ENCODE measurements at places on chromosomes 2 and 18.
A peak's percentile ranks its signal among the peaks of the same experiment; 100 is the strongest.

- peaks cover 27% of the 10 kb centered on the region for H3K36me3 ChIP-seq
- DNase-seq, result no peak
- H3K27ac ChIP-seq, result no peak overlapping the region
- H3K27me3 ChIP-seq, result no peaks in the 10 kb centered on the region
- H3K4me1 ChIP-seq, result no peaks in the 10 kb centered on the region
Observed at GRCh38 chr2:199382091-199382490, 75.6 kb downstream of the SATB2 start.

DNA sequence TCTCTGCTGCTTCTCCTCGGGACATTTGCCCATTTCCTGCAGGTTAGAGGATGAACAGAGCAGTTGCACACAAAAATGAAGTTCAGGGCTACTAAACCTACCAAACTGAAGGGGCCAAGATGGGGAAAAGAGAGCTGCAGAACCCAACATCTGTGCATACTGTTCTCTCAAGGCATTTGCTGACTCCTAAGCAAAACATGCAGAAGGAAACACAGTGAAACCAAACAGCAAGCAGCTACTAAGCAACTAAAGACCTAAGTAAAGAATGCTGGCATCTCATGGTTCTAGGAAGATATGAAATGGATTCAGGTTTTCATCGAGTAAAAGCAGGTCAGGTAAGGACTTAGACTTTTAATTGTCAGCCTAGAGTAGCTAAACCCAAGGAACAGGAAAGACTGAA is 111.9 kb upstream of the SYT4 start:
- no peak for DNase-seq
- H3K36me3 ChIP-seq, result no peaks in the 10 kb centered on the region
- H3K4me1 ChIP-seq, result no peaks in the 10 kb centered on the region
- no peak overlapping the region for H3K27ac ChIP-seq
- no peak overlapping the region for H3K4me3 ChIP-seq

DNA sequence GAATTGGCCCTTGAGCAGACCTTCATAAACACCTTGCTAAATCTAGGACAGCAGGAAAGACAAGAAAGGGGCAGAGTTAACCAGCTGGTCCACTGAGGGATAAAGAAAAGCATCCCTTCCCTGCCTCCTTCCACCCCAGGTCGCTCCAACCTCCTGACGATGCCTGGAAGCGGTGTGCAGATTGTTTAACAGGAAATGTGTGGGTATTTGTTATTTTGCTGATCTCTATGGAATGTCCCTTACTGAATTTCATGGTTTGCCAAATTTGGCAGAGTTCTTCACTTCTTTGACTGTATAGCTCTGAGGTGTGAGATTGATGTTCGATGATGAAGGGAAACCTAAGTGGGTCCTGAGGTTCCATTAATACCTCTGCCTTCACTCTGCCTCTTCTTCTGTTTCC is 72.9 kb downstream of the MAP3K20 start:
- 0 out of 2 replicates have a peak, but pooled peaks cover 2% of the 10 kb centered on the region for H3K36me3 ChIP-seq
- no peak for DNase-seq
- peak overlapping the region; percentile 98 for H3K27ac ChIP-seq
- H3K4me3 ChIP-seq, result no peak overlapping the region
- no peaks in the 10 kb centered on the region for H3K27me3 ChIP-seq
- H3K4me1 ChIP-seq, result peaks cover 70% of the 10 kb centered on the region

DNA sequence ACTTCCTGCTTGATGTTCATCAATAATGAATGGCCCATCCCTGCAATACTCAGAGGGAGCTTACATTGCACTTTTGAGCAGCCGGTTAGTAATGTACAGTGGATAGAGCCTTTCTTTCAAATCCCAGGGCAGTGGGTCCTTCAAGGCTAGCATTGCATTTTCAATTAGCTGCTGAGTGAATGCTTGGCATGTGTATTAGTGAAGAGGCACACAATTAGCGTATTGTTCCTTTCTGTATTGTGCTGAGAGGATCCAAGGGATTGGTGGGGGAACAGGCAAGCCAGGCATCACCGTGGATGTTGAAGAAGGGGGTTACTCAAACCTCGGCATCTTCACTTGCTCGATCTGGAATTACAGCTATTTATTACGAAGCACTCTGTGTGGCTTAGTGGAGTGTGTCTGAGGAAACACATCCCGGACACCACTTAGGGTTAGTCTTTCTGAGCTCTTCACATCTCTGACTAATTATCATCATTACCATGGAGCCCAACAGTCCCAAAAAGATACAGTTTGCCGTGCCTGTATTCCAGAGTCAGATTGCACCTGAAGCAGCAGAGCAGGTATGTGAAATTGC is at the start of gene PPP1R1C:
TSS of gene PPP1R1C (plus strand) at position 222 of the 574 bp plus-strand sequence. CDS start at position 480, 258 bp downstream.
- no peak within 1 kb of the TSS for H3K27ac ChIP-seq
- no peaks in the 10 kb centered on the region for H3K4me1 ChIP-seq

DNA sequence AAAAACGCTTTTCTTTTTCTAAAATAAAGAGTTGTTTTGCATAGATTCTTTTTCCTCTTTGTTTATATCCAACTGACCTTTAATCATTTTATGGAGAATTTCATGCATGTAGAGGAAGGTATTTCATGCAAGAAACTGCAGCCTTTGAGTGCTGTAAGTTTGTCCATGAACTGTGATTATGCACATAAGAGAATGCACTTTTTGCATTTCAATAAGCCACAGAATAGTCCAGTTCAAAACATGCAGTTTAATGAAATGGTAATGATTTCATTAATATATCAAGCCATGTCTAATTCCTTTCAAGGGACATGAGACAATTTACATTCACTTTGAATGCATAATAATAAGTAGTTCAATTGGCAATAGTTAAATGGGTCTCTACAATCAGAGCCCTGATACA is 386.3 kb downstream of the LRATD1 start:
- no peak for DNase-seq
- H3K27ac ChIP-seq, result no peak overlapping the region
- H3K27me3 ChIP-seq, result no peaks in the 10 kb centered on the region
- H3K4me3 ChIP-seq, result no peak overlapping the region

DNA sequence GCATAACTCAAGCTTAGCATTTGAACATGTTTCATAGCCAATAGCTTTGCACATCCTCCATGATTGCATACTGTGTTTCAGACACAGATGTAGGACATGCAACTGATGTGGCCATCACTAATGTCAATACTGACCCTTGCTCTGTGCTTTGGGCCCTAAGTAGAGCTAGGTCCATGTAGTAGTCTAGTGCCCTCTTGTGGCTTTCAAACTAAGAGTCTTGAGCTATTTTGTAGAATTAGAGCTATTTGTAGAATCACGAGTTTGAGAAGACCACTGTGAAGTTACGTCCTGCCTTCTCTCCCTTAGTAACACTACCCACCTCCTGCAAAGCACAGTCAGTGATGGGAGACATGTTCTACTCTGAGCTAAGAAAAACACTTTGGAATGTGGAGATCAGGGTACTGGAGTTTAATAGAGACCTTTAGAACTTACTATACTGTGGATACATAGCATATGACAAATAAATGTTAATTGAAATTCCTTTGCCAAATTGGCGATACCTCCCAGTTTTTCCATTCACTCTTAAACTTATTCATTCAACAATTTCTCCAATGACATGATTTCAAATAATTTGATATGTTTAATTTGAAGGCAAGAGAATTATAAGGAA is 306.5 kb upstream of the TNP1 start:
- H3K36me3 ChIP-seq, result no peaks in the 10 kb centered on the region
- no peak overlapping the region for H3K4me3 ChIP-seq
- no peak for DNase-seq
- no peak overlapping the region for H3K27ac ChIP-seq

DNA sequence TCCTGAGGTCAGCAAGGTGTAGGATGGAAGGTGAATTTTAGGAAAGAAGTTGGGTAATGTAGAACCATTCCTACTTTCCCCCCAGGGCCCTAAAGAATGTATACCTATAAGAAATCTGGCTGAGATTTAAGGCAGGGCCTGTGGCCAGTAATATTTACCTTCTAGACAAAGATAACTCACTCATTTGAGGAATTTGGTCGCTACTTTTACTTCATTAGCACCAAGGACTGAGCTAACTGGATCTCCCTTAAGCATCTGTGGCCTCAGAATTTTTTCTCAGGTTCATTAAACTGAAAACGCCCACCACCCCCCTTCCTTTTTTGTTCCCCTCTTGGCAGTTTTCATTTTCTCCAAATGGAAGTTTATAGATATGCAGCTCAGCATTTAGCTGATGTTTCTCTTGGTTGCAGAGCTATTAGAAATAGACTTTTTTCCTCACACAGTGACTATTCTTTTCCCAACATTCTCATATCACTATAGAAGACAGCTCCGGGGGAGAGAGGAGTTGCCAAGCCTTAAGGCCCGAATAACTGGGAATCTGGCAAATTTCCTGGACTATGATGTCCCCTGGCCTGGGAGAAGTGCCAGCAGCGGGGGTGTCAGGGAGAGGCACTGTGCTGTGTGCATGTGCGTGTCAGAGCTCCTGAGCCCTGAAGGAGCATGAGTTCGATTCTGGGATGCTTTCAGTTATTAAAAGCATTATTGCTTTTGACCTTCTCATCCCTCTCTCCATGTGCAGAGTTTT is 310.9 kb downstream of the PRKCE start:
- H3K27ac ChIP-seq, result peak overlapping the region; percentile 97
- H3K36me3 ChIP-seq, result no peaks in the 10 kb centered on the region
- no peak overlapping the region for H3K4me3 ChIP-seq
- no peaks in the 10 kb centered on the region for H3K27me3 ChIP-seq
- peaks cover 36% of the 10 kb centered on the region for H3K4me1 ChIP-seq

GRCh38 chr2:215772003-215772402 is 241.3 kb downstream of the MREG start:
- H3K4me3 ChIP-seq, result no peak overlapping the region
- H3K4me1 ChIP-seq, result no peaks in the 10 kb centered on the region
- no peak for DNase-seq
- no peak overlapping the region for H3K27ac ChIP-seq

- no peaks in the 10 kb centered on the region for H3K27me3 ChIP-seq
- H3K4me1 ChIP-seq, result peaks cover 11% of the 10 kb centered on the region
- H3K4me3 ChIP-seq, result no peak overlapping the region
- no peaks in the 10 kb centered on the region for H3K36me3 ChIP-seq
- no peak overlapping the region for H3K27ac ChIP-seq
Observed at GRCh38 chr2:165357758-165358157, 111.7 kb upstream of the CSRNP3 start.

GRCh38 chr2:8015848-8016600 is 665.8 kb upstream of the ID2 start:
- no peak overlapping the region for H3K27ac ChIP-seq
- DNase-seq, result no peak
- H3K27me3 ChIP-seq, result no peaks in the 10 kb centered on the region
- H3K36me3 ChIP-seq, result no peaks in the 10 kb centered on the region
- H3K4me3 ChIP-seq, result no peak overlapping the region

GRCh38 chr18:59377613-59378337 is 18.7 kb upstream of the LMAN1 start:
- no peak overlapping the region for H3K27ac ChIP-seq
- DNase-seq, result no peak
- H3K4me1 ChIP-seq, result no peaks in the 10 kb centered on the region
- H3K4me3 ChIP-seq, result no peak overlapping the region
- H3K27me3 ChIP-seq, result peaks cover 4% of the 10 kb centered on the region
- no peaks in the 10 kb centered on the region for H3K36me3 ChIP-seq

DNA sequence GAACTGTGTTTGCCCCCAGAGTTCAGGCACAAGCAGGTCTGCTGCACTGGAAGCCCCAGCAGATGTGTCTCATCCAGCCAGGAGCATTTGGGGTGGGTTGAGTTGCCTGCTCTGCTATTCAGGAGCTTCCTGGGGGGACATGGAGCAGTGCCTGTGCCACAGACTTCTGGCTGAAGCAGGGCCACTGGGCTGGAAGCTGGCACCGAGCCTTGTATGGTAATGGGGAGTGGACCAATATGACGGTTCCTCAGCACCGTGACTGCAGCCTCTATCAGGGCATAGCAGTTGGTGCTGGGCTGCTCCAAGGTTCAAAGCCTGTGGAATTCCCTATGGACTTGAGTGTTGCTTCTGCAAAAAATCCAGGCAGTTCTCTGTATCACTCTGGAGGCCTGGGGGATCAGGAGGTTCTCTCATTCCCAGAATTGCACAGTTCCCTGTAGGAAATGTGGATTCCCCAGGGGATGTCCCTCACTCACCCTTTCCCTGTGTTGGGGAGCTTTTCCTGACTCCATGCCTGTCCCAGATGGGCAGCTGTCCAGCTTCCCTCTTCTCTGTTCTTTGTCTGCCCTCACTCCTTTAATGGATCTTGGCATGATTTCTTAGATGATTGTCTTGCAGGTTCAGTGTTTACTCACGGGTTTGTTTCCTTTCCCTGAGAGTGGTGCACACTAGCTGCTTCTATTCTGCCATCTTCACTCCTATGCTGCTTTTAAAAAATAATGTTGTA is 37.2 kb upstream of the THSD7B start:
- no peak overlapping the region for H3K4me3 ChIP-seq
- no peak overlapping the region for H3K27ac ChIP-seq
- H3K36me3 ChIP-seq, result no peaks in the 10 kb centered on the region
- no peak for DNase-seq

DNA sequence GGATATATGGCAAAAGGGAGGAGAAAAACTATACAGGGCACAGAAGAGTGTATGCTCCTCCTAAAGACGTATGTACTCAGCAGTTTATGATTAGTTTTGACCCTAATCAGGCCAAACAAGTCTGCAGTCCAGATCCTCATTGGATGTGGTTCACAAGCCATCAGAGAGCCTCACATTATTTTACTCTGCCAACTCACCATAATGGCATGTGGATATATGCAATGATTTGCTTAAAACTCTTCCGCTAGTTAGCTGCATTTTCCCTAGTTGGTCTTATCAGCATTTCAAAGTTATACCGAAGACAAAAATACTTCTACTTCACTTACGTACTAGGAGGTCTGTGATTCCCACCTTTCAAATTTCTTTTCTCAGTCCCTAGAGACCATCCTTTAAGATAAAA is 198.4 kb downstream of the CMPK2 start:
- H3K27me3 ChIP-seq, result no peaks in the 10 kb centered on the region
- no peaks in the 10 kb centered on the region for H3K36me3 ChIP-seq
- DNase-seq, result no peak
- no peak overlapping the region for H3K4me3 ChIP-seq

- peaks cover 29% of the 10 kb centered on the region for H3K36me3 ChIP-seq
- no peak for DNase-seq
- H3K4me3 ChIP-seq, result no peak overlapping the region
- no peaks in the 10 kb centered on the region for H3K4me1 ChIP-seq
Observed at GRCh38 chr18:30999887-31000628, 42.5 kb downstream of the DSC3 start.

DNA sequence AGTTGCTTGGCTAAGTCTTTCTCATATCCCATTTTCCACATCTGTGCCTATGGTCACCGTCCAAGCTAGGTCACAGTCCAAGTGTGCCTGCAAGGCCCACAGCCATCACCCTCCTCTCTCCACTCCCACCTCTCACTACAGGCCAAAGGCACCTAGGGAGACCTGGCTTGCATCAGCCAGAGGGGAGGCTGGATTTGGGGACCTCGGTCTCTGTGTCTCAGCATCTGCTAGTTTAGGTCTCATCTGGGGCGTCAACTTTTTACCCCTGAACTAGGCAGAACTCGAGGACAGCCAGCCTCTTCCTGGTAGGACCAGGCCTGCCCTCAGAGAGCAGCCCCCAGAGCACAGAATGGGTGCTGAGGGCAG is 217.1 kb downstream of the DYSF start:
- no peak for DNase-seq
- no peaks in the 10 kb centered on the region for H3K27me3 ChIP-seq
- peaks cover 3% of the 10 kb centered on the region for H3K4me1 ChIP-seq
- no peak overlapping the region for H3K27ac ChIP-seq
- H3K36me3 ChIP-seq, result no peaks in the 10 kb centered on the region

- no peak overlapping the region for H3K27ac ChIP-seq
- H3K4me1 ChIP-seq, result no peaks in the 10 kb centered on the region
- DNase-seq, result no peak
- no peak overlapping the region for H3K4me3 ChIP-seq
- no peaks in the 10 kb centered on the region for H3K36me3 ChIP-seq
- H3K27me3 ChIP-seq, result no peaks in the 10 kb centered on the region
Observed at GRCh38 chr2:7884338-7884737, 797.5 kb upstream of the ID2 start.

- H3K4me3 ChIP-seq, result no peak overlapping the region
- no peak for DNase-seq
- H3K27me3 ChIP-seq, result peaks cover 49% of the 10 kb centered on the region
- no peaks in the 10 kb centered on the region for H3K36me3 ChIP-seq
- H3K27ac ChIP-seq, result no peak overlapping the region
Observed at GRCh38 chr18:69397096-69397495, 3.6 kb upstream of the DOK6 start.
